ENCODE measurements at places on chromosomes 6 and 20.

- peak; percentile 23 for DNase-seq
These were observed 139.1 kb downstream of the KIF16B start for GRCh38 chr20:16434062-16434664.

GRCh38 chr6:136564180-136564579, 14.0 kb upstream of the MAP7 start:
- DNase-seq, result no peak

GRCh38 chr6:117425431-117426153, at the start of gene ROS1:
Gene ROS1, minus strand, starts transcription at chr6:117425942. Its CDS starts 286 bp downstream, at chr6:117425656.
- DNase-seq, result no peak

- DNase-seq, result no peak
These were observed 29.9 kb upstream of the SAMD3 start for GRCh38 chr6:130252527-130253237.

DNA sequence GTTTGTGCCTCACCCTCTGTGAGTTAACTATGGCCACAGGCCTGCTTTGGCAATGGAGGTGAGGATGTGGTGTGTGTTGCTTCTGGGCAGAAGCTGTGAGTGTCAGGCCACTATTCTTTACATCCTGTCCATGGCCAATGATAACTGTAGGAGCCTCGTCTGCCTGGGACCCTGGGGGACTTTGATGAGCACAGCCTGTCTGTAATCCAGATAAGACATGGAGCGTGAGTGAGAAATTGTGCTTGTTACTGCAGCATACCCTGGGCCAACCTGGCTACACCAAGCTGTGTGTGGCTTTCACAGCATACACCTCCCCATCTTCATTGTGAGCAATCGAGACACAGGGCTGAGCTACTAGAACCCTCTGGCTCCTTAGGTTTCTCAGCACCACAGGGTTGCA, 150.4 kb downstream of the MYLK4 start:
- no peak for DNase-seq

DNA sequence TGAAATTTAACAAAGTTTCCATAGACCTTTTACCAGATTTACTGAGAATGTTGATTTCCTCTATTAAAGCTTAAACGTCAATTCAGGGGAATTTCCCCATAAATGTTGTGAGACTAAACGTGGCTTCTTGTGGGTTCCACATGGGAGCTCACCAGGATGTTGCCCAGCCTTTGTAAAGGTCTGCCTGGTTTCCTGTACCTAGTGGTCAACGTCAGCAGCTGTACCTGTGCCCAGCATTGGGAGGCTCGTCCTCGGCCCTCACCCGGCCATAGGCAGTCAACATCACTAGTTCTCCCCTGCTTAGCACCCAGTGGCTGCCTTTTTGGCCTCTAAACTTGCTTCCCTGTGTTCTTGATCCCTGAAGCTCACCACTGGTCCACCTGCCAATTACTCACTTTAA, 22.1 kb upstream of the CD83 start:
- no peak for DNase-seq

DNA sequence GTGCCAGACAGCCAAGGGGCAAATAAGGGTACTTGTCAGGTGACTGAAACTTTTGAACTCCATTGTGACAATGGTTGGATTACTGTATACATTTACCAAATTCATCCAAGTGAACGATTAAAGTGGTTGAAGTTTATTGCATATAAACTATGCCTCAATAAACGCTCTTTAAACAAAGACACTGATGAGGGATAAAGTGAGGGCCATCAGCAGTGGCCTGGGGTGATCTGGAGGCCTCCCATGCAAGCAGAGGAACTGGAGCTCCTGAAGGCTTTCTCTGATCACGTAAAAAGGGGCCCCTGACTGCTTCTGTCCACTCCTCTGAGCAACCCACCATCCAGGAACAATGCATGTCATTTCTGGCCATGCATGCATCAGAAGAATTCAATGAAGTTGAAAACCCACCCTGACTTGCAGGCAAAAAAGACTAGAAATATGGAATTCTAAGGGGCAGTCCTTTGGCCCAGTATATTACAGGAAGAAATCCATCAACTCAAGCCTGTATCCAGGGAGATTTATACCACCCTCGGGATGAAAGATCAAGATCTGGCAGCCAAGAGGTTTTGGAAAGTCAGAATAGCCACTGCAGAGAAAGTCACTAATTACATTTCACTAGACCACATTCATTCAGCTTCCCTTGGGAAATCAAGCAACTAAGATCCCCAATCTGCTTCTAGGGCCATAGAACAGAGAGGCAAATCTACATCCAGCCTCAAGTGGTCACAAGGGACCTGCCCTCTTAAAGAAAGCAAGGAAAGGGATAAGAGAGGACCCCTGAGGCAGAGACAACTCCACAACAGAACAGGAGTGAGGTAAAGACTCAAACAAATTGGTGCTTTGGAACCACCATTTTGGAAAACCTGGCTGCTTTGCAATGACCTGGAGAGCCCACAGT, 31.7 kb upstream of the RAB22A start:
- no peak for DNase-seq

- no peak for DNase-seq
These were observed 36.3 kb downstream of the ZNF133 start for GRCh38 chr20:18324596-18325089.

Measured in stimulated activated CD4-positive, alpha-beta T cell treated with anti-CD3 and anti-CD28 coated beads, Interleukin-1b, Interleukin-23, amount 100 ng/mL, for 24 hours (primary cell).